ENCODE measurements at places on chromosomes 5 and 9.

DNA sequence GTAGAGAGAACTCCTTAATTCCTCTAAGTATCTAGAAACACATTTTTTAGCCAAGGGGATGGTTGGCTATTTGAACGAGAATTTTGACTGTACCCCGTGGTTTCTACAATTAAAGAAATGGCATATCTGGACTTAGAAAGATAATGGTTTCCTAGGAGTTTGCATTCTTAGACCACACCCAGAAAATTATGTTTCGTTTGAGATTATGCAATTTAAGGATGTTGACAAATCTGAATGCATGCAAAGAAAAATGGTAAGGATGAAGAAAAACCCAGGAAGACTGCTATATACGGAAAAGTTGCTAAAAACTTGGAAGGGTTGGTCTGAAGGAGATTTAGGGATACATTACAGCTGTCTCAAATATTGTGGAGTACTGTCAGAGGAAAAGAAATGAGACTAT lies 538.5 kb upstream of the WWC1 start:
- DNase-seq: no peak

GRCh38 chr5:99646011-99646647 lies 717.3 kb upstream of the CHD1 start:
- DNase-seq: no peak

GRCh38 chr5:570886-571285 lies 41.3 kb upstream of the CEP72 start:
- no peak for DNase-seq

GRCh38 chr5:119393201-119393691 lies 37.4 kb downstream of the TNFAIP8 start:
- DNase-seq: peak; percentile 90

DNA sequence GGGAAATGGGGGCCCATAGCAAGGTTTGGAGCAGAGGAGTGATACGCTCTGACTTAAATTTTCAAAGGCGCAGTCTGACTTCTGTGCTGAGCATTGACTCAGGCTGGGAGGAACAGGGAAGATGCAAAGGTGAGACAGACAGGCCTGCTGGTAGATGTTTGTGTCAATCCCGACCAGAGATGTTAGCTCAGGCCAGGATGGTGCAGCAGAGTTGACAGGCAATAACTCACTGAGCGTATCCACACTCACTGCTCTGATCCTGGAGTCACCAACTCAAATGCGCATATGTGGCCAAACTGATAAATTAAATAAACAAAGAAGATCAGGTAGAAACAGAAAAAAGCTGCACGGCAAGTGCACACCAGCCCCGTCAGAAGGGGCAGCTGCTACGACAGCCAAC lies 95.3 kb downstream of the SPOCK1 start:
- no peak for DNase-seq

DNA sequence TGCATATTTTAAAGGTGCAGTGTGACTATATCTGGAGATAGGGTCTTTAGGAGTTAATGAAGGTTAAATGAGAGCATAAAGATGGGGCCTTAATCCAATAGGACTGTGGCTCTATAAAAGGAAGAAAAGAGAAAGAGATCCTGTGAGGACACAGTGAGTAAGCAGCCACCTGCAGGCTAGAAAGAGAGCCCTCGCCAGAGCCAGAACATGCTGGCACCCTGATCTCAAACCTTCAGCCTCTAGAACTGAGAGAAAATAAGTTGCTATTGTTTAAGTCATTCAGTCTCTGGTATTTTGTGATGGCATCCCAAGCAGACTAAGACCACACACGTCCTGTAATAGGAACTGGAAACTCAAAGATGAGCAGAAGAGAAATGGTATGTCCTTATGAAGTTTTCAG lies 41.0 kb downstream of the RNF180 start:
- DNase-seq: no peak

DNA sequence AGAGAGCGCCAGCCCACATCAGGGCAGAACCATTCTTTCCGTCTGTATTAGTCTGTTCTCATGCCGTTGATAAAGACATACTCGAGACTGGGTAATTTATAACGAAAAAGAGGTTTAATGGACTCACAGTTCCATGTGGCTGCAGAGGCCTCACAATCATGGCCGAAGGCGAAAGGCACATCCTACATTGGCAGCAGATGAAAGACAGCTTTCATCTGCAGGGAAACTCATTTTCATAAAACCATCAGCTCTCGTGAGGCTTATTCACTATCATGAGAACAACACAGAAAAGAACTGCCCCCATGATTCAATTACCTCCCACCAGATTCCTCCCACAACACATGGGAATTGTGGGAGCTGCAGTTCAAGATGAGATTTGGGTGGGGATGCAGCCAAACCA lies 4.7 kb upstream of the FSD1L start:
- DNase-seq: no peak

- no peak for DNase-seq
These were observed 88.4 kb downstream of the APBA1 start for GRCh38 chr9:69583645-69584234.

GRCh38 chr9:130908146-130908877 lies 11.7 kb upstream of the QRFP start:
- no peak for DNase-seq

GRCh38 chr9:121858788-121859187 lies 207.4 kb downstream of the DAB2IP start:
- no peak for DNase-seq

DNA sequence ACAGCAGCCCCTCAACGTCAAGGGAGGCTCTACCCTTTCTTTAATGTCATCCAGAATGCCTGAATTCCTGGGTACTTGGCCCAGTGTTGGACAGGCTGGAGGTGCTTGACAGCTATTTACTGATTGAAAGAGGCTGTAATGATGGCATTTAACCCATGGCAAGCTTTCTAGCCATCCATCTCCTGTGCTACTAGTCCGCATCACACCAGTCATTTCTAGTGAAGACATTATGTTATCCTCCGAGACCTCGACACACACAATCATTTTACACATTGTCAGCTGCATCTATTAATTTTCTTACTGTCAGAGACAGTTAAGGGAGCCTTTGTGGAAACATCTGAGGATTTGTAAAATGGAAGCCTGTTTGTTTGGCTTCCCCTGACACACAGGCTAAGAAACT lies 149.3 kb upstream of the FSTL4 start:
- no peak for DNase-seq

- DNase-seq: no peak
These were observed 199.2 kb downstream of the TRIO start for GRCh38 chr5:14342306-14342705.

- no peak for DNase-seq
These were observed 6.0 kb downstream of the MRPS30 start for GRCh38 chr5:44814761-44815160.

- DNase-seq: peak; percentile 80
These were observed at the start of gene SERINC5 for GRCh38 chr5:80255811-80256712. Gene SERINC5 (minus strand): TSS chr5:80256048. CDS start chr5:80255922, 126 bp downstream.

DNA sequence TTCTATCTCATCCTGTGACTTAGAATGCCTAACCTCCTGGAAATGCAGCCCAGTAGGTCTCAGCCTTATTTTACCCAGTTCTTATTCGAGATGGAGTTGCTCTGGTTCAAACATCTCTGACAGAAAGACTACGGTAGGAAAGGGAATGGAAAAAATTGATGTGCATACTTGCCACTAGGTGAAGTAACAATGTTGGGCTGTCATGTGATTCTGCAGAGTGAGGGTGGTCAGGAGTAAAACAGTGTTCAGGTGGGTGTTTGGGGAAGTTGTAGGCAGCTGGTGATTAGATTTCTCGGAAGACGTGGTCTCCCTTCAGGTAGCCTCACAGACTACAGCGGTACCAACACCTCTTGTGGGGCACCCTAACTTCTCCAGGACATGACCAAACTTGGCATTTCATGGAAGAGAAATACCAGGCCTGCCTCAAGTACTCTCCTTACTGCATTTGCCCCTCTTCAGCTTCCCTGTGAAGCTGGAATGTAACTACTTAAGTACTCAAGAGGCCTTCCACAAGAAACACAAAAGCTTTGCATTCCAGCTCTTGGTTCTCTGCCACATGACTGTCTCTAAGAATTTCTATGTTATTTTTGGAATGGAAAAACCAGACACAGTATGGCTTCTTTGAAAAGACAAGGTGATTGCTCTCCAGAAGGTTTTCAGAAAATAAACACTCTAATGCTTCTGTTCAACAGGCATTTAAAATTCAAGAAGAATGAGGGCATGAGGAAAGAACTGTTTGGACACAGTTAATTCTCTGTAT lies 17.4 kb upstream of the ENTREP1 start:
- DNase-seq: peak; percentile 87

GRCh38 chr5:51983161-51983560 lies 599.9 kb downstream of the ISL1 start:
- no peak for DNase-seq

- DNase-seq: no peak
These were observed 295.7 kb downstream of the ARHGEF28 start for GRCh38 chr5:73921741-73922140.

GRCh38 chr5:159602434-159602833 lies 272.1 kb upstream of the IL12B start:
- DNase-seq: no peak

- DNase-seq: no peak
These were observed 2.0 kb upstream of the NSD1 start for GRCh38 chr5:177131352-177132135.

DNA sequence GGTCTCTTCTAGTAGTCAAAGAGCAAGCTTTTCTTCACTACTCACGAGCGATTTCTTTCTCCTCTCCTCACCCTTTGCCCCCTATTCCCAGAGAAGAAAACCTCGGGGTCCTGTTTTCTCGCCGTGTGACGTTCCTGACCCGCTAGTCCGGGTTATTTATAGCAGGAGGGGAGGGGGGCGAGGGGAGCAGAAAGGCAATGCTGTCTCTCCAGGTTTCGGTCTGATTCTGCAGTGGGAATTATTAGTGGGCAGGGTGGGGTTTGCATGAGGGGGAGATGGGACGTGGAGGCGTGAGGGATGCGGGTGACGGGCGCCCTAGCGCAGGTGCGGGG lies 847 bp upstream of the GABRB2 start:
- DNase-seq: no peak

- no peak for DNase-seq
These were observed 689 bp downstream of the CNTRL start for GRCh38 chr9:121075251-121076036.

DNA sequence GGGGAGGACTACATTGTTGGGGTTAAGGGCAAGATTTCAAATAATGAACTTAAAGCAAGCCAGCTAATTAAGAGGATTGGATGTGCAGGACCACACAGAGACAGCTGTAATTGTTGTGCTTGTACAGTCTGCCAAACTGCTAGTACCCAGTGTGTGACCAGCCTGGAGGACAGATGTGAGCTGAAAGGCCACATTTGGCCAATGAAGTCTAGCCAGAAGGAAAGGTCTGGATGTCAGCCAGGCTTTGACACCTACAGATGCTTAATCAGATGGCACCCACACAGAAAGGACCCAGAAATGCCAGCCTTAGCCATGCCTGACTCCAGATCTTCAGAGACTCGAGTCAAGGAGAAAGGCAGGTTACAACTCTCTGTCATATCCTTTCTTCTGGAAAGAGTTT lies 491.1 kb downstream of the KIF4B start:
- no peak for DNase-seq

- no peak for DNase-seq
These were observed 142.8 kb downstream of the ENC1 start for GRCh38 chr5:74497706-74498105.

DNA sequence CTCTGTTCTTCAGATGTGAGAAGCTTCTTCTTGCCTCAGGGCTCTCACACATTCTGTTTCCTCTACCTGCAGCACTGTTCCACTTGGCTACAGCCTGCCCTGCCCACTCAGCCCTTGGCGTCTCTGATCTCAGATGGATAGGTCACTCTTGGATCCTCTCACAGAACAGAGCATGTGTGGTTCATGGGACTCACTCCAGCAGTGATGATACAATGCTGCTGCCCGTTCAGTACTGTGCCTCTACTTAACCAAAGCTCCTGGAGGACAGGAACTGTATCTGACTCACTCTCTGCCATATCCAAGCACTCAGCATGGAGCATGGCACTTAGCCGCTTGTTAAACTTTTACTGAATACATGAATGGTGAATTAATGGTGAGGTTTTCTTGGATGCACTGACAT lies 3.4 kb upstream of the SPINK4 start:
- no peak for DNase-seq

DNA sequence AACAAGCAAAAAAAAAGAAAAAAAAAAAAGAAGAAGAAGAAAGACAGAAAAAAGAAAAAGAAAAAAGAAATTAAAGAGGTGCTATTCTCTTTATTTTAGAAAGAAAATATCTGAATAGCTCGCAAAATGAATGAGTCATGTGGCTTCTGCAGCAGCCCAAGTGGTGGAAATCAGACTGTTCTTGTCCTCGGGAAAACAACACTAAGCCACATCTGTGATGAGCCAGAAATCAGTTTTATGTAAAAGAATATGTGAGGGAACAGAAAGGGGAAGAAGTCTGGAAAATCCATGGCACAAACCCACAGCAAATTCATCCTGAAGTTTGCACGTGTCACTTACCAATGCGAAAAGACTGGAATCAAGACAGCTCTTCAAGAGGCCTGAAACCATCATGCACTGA lies 118.7 kb upstream of the GAS1 start:
- peak; percentile 60 for DNase-seq

DNA sequence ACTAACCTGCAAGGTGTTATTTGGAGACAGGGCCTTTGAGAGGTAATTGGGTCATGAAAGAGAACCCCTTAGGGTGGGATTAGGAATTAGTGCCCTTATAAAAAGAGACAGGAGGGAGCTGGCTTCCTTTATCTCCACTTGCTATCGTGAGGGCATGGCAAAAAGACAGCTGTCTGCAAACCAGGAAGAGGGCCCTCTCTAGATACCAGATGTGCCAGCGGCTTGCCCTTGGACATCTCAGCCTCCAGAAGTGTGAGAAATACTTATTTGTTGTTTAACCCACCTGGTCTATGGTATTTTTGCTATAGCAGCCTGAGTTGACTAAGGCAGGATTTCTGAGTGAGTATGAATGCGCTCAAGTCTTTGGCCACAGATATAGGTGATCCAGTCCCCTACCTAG lies 978 bp upstream of the RGS14 start:
- no peak for DNase-seq

GRCh38 chr5:179554981-179555380 lies 4.6 kb downstream of the RUFY1 start:
- no peak for DNase-seq

GRCh38 chr9:76615177-76615603 lies 149.0 kb upstream of the PCA3 start:
- no peak for DNase-seq

DNA sequence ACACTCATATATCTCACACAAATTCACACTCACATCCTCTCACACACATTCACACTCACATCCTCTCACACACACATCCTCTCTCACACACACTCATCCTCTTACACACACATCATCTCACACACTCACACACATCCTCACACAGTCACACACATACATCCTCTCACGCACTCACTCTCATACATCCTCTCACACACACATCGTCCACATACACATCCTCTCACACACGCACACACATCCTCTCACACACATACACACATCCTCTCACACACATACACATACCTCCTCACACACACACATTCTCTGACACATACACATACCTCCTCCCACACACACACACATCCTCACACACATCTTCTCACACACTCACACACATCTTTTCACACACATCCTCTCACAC lies 129.1 kb upstream of the SLC30A5 start:
- DNase-seq: no peak

Data from fibroblast of skin of abdomen (primary cell).